ENCODE measurements at places on chromosomes 16 and 17. TPM values are rescaled to one million over a fixed set of nuclear protein-coding genes. Genes with fewer than 3 reads are reported as not detected.
A peak's percentile ranks its signal among the peaks of the same experiment; 100 is the strongest.

The KLHDC4 gene
- 19.5 TPM for total RNA-seq

The DOC2B gene
- total RNA-seq: not detected

The SNAI3 gene
- total RNA-seq: not detected

The TPPP3 gene
- not detected for total RNA-seq

DNA sequence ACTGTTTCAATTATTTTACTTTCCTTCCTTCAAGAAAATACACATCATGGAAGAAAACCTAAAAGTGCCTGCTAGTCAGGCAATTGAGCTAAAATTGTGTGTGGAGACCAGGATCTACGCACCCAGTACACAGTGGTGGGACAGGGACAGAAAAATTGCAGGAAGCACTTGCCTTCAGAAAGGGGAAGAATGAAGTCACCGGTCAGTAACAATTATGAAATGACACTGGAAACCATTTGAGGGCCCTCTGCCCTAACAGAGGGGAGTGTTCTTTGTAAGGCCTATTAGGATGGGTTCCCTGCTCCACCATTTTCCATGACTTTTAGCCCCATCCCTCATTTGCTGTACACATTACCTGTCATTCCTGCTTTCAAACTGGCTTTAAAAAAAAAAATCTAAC is 4.5 kb upstream of the PHAF1 start:
- H3K27ac ChIP-seq: no peak overlapping the region
- peaks cover 9% of the 10 kb centered on the region for H3K36me3 ChIP-seq

- DNase-seq: peak; percentile 38
- H3K4me3 ChIP-seq: no peak overlapping the region
- peaks cover 68% of the 10 kb centered on the region for H3K36me3 ChIP-seq
- H3K27me3 ChIP-seq: no peaks in the 10 kb centered on the region
Measured at GRCh38 chr17:81254955-81255717, 16.0 kb downstream of the NDUFAF8 start.

DNA sequence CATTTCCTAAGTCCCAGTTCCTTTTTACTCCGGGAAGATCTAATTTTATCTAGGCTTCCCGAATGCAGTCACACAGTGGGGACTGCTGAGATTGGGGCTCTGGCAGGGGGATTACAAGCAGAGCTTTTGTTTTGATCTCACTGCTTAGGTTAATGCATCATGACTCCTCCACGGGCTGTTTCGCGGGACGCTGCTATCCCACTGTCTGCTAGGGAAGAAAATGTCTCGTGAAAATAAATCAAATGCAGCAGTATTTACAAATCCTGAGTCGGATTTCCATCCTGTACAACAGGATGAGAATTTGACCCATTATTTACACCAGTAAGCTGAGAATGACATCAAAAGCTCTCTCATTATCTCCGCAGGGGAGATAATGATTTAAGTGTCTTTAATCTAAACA is 83.8 kb downstream of the CDH11 start:
- H3K4me3 ChIP-seq: no peak overlapping the region
- H3K4me1 ChIP-seq: no peaks in the 10 kb centered on the region
- no peak for DNase-seq
- no peaks in the 10 kb centered on the region for H3K27me3 ChIP-seq
- peaks cover 2% of the 10 kb centered on the region for H3K36me3 ChIP-seq

DNA sequence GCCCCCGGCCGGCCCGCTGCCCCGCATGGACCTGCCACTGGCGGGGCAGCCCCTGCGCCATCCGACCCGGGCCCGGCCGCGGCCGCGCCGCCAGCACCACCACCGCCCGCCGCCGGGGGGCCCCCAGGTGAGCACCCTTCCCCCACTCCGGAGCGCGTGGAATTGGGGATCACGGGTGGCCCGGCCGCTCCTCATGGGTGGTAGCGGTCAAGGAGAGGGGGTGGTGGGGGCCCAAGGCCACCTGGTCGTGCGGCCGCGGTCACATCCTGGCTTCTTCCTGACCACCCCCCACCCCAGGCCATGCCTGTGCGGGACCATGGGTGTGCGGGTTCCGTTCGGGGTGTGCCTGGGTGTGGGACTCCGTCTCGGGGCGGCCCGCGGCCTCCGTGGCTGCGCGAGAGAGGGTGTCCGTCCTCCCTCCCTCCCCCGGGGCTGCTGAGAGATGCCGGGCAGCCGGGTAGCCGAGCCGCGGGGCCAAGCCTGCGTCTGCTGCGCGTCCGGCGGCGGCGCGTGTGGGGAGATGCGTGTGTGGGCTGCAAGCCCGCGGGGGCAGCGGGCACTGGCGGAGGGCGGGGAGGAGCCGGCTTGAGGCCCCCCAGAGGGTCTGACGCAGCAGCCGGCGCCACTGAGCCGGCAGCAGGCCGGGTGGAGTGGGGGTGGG is 6.8 kb downstream of the ACD start:
- peak overlapping the region; percentile 74 for H3K4me3 ChIP-seq
- peaks cover 30% of the 10 kb centered on the region for H3K4me1 ChIP-seq
- DNase-seq: peak; percentile 88
- H3K27ac ChIP-seq: no peak overlapping the region
- peaks cover 41% of the 10 kb centered on the region for H3K36me3 ChIP-seq
- peaks cover 40% of the 10 kb centered on the region for H3K27me3 ChIP-seq

GRCh38 chr17:67922503-67922902 is 73.8 kb downstream of the C17orf58 start:
- H3K4me3 ChIP-seq: no peak overlapping the region
- no peaks in the 10 kb centered on the region for H3K27me3 ChIP-seq
- no peak for DNase-seq
- H3K36me3 ChIP-seq: peaks cover 62% of the 10 kb centered on the region
- H3K4me1 ChIP-seq: no peaks in the 10 kb centered on the region

DNA sequence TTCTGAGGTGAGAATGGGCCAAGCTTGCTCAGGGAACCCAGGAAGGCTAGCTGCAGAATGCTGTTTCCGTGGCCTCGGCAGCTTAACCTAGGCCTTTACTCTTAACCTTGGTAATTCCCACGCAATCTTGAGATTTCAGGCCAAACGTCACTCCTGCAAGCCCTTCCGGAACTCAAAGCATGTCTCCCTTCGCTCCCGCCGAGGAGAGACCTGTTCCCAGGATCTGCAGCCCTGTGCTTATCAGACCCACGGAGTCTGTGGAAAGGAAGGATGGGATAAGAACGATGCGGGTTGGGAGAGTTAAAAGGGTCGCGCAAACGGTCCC is 524 bp upstream of the ZFP3 start:
- no peaks in the 10 kb centered on the region for H3K36me3 ChIP-seq
- no peak for DNase-seq
- no peaks in the 10 kb centered on the region for H3K4me1 ChIP-seq
- H3K4me3 ChIP-seq: peak overlapping the region; percentile 39

GRCh38 chr17:16474012-16474725 is 17.8 kb downstream of the LRRC75A start:
- peak; percentile 29 for DNase-seq
- peaks cover 22% of the 10 kb centered on the region for H3K4me1 ChIP-seq
- H3K27me3 ChIP-seq: no peaks in the 10 kb centered on the region
- H3K36me3 ChIP-seq: no peaks in the 10 kb centered on the region
- no peak overlapping the region for H3K27ac ChIP-seq
- no peak overlapping the region for H3K4me3 ChIP-seq

DNA sequence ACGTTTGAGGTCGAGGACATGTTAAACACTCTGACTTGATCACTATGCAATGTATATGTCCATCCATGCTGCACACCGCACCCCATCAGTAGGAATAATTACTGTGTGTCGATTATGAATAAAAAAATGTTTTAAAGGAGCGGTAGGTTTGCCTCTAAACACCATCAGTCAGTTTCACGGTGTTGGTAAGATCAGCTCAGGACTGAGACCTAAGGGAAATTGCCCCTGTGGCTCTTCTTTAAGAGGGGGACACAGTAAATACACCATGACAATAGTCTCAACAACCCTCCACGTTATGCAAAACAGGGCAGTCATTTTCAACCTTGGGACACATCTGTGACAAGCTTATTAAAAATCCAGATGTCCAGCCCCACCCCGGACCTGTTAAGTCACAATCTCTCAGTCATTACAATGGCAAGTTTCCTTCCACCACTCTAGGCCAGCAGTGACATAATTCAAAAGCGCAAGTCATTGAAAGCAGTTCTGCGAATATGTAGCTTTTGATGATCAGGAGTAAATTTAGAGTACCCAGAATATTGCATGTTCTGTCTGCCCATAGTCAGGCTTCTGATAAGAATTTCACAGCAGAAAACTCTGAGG is 1.2 kb downstream of the ATMIN start:
- peak overlapping the region; percentile 97 for H3K4me3 ChIP-seq
- no peak overlapping the region for H3K27ac ChIP-seq
- DNase-seq: no peak
- H3K27me3 ChIP-seq: no peaks in the 10 kb centered on the region
- 0 out of 2 replicates have a peak, but pooled peaks cover 10% of the 10 kb centered on the region for H3K4me1 ChIP-seq

DNA sequence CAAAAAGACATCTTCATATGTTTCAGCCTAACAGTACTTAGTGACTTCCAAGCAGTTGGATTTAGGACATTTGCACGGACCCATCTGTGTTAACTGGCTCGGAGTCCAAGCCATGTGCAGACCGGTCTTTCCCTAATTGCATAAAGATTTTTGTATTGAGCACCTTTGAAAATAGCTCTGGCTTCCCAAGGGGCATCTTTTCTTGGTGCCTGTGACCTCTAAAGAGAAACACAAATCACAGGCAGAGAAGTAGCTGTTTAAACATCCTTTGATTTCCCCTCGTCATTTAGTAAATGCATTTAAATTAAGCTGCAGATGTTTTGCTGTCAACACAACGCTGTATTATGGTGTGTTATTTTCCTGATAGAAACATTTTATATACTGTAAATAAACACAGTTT is 288.2 kb upstream of the SALL1 start:
- no peak overlapping the region for H3K4me3 ChIP-seq
- no peaks in the 10 kb centered on the region for H3K4me1 ChIP-seq

DNA sequence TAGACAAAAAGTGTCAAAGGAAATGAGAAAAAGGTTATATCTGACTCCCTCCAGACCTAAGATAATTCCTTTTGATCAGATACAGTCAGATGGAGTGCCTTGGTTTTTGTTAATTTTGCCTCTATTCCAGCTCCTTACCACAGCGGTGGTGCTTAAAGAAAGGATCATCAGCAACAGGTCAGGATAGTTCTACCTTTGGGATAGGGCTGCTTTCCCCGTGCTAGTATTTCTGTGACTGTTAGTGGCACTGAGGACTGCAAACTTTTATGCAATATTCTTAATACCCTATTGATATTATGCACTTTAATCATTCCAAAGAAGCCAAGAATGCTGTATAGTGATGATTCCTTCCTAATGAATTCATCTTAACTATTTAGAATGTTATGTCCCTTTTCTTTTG is 24.5 kb downstream of the NQO1 start:
- H3K27me3 ChIP-seq: no peaks in the 10 kb centered on the region
- H3K4me3 ChIP-seq: no peak overlapping the region
- no peaks in the 10 kb centered on the region for H3K4me1 ChIP-seq
- peaks cover 70% of the 10 kb centered on the region for H3K36me3 ChIP-seq

Data from SJSA1 (cell line).